Activated CD8-positive, alpha-beta memory T cell treated with anti-CD3 and anti-CD28 coated beads for 1 hour (primary cell): ENCODE measurements at places on chromosomes 5 and 9.
A peak's percentile ranks its signal among the peaks of the same experiment; 100 is the strongest.

DNA sequence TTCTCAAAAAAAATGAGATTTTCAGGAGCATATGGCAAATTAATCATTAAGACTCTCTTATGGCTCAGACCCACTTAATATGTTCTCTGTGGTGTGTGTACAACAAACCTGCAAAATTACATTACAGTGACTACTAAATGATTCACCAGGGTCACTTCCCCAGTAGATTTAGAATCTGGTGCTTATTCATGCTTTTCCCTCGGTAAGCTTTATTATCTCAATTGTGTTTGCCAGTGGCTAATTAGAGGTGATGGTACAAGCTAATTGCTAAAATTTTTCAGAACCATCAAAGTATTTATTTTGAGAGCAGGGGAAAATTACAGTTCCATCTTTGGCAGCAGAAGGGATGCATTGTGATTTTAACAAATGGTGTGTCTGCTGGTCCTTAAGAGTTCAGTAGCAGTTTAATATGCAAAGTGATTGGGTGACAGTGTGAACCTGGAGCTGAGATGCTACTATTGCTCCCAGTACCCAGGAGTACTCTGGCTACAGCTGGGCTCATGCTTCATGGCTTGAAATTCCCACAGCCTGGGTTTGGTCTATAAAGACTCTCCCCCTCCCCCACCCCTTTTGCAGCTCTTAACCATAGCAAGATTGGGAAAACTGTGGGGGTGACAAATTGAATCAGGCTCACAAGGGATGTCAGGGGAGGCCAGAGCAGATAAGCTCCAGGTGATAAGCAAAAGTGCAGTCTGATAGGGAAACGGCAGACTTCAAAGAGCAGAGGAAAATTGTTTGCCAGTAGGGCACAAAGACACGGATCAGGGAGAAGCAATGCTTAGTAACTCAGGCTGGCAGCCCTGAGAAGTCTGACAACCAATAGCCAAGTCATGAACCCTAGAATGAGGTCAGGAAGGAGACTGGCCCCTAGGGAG lies 92.8 kb upstream of the RAD23B start:
- DNase-seq: no peak

GRCh38 chr9:99823681-99824377 lies 2.1 kb downstream of the NR4A3 start:
- peak; percentile 37 for DNase-seq

DNA sequence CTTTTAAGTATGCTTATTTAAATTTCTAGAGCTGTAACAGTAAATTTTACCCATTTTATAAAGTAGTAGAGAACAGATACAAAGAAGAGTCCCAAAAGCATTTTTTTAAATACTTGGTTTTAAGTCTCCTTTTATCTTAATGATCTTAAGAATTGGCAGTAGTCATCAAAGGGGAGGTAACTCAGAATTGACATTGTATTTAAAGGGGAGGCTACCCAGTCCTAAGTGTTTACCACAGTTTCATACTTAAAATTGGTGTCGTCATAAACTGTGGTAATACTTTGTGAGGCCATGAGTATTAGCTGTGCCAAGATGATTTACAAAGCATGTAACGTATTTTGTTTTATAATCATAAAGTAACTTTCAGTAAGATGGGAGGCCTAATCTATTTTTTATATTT lies 14.8 kb downstream of the SLC25A46 start:
- DNase-seq: no peak

GRCh38 chr9:82969291-82969690 lies 93.7 kb downstream of the RASEF start:
- no peak for DNase-seq

- no peak for DNase-seq
Observed at GRCh38 chr5:123708074-123708806, 196.3 kb downstream of the CSNK1G3 start.

GRCh38 chr9:123309611-123310010 lies 41.2 kb upstream of the STRBP start:
- no peak for DNase-seq

GRCh38 chr5:55234121-55234700 lies 803 bp upstream of the CCNO start:
- DNase-seq: no peak

GRCh38 chr9:129278391-129279237 lies 100.6 kb upstream of the IER5L start:
- no peak for DNase-seq

GRCh38 chr5:72160959-72161358 lies 53.7 kb downstream of the MAP1B start:
- no peak for DNase-seq

DNA sequence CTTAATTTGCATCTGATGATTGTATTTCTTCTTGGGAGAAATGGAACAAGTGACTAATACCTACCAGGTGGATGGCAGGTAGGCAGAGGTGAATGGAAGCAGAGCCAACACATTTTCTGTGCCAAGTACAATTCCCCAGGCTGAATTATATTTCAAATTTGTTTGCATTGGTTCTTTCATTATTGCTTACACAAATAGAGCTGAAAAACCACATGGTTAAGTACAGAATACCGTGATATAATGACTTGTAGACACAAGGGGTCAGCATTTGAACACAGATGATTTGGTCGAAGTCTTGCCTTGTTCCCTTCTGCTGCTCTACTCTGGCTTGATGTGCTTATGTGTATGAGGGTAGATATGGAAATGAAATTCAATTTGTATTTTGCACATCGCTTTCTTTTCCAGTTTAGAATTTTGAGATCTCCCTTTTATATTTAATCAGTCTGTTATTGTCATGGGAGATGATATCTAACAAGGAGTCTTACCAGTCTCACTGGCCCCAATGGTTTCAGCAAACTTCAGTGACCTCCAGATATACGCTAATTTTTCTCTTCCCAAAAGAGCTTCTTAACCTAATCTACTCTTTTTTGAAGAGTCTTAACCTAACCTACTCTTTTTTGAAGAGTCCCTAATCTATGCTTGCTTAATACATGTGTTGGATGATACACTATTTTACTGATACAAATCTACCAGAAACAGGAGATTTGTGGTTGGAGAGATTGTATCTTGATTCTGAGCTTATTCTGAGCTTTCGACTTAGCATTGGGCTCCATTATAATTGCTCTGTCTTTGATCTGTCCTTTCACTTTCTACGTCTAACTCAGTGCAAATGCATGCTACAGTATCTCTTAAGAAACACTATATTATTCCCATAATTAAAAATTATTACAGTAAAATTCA lies 88.1 kb downstream of the PCSK1 start:
- DNase-seq: no peak

GRCh38 chr5:80149161-80149609 lies 106.7 kb downstream of the SERINC5 start:
- DNase-seq: no peak
